ENCODE measurements at places on chromosomes 3 and 15.
A peak's percentile ranks its signal among the peaks of the same experiment; 100 is the strongest.

GRCh38 chr3:59809710-59810444 lies 760.1 kb upstream of the CFAP20DC start:
- DNase-seq, result no peak

GRCh38 chr3:12840591-12841148 lies 695 bp downstream of the RPL32 start:
- DNase-seq, result no peak

DNA sequence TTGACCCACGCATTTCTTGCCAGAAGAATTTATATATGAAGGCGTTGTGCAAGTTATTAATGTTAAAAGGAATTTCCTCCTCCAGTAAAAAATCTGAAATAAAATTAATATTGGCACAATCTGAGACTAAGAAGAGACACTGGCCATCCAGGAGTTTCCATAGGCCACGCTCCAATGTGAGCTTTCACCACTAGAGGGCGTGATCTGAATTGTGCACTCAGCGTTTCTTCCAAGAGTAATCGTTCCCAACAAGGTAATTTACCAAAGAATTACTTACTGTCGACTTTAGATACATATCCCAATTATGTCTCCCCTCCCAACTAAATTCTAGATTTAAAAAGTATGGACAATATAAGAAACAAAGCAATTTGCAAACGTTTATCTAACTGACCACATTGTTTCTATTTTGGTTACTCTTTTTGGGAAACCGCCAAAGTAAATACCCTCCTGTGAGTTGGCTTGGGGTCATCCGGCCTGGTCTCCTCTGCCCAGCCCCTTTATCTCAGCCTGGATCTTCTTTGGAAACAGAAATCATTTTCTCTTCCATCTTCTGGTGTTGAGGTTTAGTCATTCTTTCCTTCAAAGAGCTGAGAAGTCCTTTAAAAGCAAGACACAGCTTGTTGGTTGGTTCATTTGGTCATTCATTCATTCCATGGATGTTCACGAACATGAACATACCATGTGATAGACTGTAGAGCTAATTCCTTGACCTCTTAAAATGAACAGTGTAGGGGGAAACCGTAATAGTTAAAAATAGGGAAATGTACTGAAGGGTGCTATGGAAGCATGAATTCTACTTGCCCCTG lies 26.2 kb downstream of the POLR2M start:
- DNase-seq, result no peak

- no peak for DNase-seq
Measured at GRCh38 chr3:36820083-36820482, 55.7 kb upstream of the DCLK3 start.

- no peak for DNase-seq
Measured at GRCh38 chr15:89809093-89809786, 5.4 kb downstream of the ANPEP start.

DNA sequence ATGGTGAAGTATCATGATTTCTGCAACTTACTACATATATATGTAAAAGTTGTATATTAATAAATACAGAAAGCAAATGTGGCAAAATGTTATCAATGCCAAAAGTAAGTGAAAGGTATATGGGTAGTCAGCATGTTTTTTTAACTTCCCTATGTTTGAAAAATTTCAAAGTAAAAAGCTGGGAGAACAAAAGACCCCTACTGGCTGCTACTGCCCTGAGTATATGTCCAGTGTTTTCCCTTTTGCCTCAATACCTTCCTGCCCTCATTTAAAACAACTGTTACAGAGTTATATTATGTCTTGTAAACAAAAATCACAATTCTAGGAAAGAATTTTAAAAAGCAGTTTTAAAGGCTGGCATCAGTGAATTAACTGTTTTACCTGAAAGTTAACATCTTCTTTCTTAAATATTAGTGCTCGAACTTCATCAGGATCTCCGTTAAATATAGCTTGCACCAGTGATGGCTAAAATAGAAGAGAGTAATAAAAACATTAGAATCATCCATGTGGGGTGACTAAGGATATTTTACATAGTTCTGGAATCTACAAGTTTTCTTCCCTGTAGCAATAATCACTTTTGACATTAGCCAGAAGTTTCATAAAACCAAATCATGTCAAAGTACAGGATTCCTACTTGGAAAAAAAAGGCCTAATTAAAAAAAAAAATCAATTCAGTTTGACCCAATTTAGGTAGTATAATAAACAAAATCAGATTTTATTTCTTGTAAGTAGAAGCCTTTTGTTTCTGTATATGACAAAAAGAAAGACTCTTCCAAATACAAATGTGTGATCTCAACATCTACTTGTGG lies 2.7 kb downstream of the ANKRD28 start:
- DNase-seq, result no peak

GRCh38 chr3:180252683-180253082 lies 215.9 kb upstream of the PEX5L start:
- DNase-seq, result no peak

GRCh38 chr3:149466192-149466591 lies 8.3 kb upstream of the TM4SF4 start:
- DNase-seq, result no peak

GRCh38 chr3:169969174-169970095 lies 2.8 kb downstream of the SEC62 start:
- DNase-seq, result no peak

DNA sequence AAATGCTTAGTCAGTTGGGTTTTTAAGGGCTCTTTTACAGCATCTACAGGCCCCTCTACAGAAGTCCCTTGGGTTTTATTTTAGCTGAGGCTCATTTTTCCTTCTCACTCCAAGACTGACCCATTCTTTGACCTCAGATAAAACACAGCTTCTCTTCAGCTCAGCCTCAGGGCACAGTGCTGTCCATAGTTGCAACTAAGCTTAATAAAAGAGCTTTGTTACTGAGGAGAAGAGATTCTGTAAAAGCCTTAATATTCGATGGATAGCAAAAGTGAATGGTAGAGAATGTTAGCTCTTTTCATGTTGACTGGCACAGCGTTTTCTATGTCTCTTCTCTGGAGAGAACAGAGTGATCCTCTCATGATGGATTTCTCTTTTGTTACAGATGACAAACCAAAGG lies 277.9 kb downstream of the BBX start:
- DNase-seq, result no peak

DNA sequence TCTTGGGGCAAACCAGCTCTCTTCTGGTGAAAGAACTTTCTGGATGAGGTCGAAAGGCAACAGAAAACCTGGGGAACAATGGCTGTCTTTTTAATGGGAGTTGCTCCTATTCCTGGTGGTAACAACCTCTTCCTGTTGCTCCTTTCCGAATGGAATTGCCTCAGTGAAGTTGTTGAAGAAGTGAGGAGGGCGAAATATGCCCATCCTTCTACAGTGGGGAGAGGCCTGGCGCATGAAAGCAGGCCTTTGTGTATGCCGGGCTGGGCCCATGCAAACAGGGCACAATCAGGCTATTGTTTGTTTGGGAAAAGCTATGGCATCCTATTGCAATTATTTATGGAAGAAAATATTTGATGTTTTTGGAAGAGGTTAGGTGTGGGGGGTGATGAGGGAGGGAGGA lies 166.9 kb downstream of the IGF1R start:
- peak; percentile 44 for DNase-seq

- DNase-seq, result no peak
Measured at GRCh38 chr3:49454898-49455681, 15.0 kb upstream of the DAG1 start.

GRCh38 chr3:188691004-188691403 lies 480.8 kb upstream of the TPRG1 start:
- DNase-seq, result no peak

DNA sequence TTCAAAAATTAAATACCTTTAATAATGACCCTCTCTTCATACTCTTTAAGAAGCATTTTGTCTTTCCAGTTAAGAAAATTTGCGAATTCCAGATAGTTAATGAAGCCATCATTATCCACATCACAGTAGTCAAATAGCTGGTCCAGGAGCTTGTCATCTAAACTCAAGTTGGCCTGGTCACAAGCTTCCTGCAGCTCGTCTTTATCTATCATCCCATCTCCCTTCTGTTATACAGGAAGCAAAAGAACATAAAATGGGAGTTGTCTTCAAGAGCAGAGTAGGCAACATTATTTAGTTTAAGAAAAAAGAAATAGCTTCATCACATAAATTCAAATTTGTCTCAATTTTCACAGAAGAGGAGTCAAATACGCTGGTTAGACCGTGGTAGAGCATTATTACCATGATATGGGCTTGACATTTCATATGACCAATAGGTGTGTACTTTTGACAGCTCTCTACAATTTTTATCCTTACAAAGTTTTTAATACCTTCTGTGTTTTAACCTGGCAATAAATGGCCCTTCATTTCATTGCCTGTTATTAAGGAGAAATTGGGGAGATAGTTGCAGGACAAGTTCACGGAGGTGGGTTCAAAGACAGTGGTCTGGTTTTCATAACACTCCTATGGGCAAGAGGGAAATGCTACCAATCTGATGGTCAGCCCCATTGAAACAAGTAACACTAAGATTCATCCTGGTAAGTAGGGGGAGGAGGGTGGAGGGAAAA lies 45.4 kb downstream of the EFHB start:
- no peak for DNase-seq

DNA sequence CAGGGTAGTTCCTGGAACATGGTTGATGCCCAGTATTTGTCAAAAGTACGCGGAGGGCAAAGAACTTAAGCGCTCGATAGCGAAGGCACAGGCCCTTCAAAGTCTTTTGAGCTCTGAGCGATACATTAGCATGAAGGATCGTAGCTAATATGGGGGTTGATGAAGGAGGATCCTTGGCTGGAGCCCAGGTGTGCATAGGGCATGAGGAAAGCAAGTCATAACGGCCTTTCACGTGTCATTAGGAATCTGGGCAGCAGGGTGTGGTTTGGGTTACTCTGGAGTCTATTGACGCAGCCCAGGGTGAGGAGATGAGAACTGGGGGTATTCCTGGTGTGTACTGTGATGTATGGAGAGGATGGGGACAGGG lies 31.7 kb downstream of the SPINK8 start:
- no peak for DNase-seq

DNA sequence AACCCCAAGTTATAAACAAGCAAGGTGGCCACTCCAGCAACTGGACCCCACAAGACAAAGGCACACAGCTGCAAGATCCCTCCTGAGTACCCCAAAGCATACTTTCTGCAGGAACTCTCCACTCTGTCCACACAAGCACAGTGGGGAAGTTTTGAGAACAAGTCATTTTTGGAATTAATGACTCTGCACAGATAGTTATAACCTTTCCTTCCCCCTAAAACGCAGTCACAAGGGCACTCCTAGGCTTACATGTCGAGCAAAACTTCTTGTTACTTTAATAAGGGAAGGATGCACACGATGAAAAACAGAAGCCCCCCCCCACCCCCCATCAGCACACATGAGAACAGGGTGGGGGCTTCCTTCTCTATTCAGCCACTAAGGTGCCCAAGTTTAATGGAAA lies 1.2 kb downstream of the STIMATE start:
- no peak for DNase-seq

- DNase-seq, result no peak
Measured at GRCh38 chr3:185874119-185874518, 49.3 kb upstream of the IGF2BP2 start.

DNA sequence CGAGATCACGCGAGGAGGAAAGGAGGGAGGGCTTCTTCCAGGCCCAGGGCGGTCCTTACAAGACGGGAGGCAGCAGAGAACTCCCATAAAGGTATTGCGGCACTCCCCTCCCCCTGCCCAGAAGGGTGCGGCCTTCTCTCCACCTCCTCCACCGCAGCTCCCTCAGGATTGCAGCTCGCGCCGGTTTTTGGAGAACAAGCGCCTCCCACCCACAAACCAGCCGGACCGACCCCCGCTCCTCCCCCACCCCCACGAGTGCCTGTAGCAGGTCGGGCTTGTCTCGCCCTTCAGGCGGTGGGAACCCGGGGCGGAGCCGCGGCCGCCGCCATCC lies 1.1 kb upstream of the SETD5 start:
- DNase-seq, result no peak

- no peak for DNase-seq
Measured at GRCh38 chr3:62287392-62287927, 85.9 kb downstream of the FEZF2 start.

DNA sequence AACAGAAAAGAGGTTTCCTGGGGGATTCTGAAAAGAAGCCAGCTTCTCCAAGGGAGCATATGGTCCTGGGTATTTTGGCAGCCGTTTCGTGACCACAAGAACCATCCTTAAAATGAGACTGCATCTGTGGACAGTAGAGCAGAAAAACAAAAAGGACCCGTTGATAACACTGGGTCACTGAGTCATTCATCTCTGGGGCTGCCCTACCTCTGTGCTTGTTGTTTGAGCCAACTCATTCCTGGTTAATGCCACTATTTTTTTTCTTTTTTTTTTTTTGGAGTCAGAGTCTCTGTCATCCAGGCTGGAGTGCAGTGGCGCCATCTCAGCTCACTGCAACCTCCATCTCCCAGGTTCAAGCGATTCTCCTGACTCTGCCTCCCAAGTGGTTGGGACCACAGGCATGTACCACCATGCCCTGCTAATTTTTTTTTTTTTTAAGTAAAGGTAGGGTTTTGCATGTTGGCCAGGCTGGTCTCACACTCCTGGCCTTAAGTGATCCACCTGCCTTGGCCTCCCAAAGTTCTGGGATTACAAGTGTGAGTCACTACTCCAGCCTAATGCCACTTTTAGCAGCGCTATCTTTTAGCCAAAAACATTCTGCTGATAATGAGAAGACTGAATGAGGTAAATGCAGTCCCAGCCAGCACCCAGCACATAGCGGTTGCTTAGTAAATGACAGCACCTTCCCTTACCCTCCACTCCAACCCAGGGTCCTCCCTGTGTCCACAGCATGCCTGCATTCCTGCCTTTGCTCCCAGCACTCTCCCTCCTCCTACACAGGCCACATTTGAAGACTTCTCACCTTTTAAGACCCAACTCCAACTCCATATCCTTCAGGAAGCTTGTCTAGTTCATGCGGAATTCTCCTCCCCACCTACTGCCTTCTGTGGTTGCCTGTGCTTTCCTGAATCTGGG lies 9.1 kb upstream of the ISL2 start:
- DNase-seq, result no peak

DNA sequence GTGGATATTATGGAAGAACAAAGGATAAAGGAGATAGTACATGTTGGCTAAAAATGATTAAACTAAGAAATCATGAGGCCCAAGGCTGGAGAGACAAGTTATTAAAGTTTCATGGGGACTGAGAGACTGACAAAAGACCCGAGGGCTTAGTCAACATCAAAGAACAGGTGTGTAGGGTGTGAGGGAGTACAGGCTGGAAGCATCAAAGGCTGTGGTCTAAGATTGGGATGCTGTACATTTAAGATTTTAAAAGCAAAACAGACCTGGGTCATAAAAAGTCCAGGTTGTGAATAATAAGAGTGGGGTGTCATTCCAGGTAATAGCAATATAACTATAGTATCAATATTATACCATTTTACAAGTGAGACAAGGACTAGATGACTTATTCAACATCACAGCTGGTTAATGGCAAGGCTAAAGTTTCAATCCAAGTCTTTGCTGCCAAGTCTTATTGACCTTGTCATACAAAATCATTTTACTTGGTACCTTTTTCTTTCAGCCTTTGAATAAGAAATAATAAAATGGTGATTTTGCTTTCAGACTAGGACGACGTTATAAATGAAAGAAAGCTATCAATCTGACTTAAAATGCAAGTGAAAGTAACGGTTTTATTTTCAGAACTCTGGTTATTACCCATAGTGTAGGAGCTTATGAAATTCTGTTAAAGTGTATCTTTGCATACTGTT lies 211.6 kb downstream of the TNIK start:
- DNase-seq, result no peak

Measured in posterior cingulate gyrus (tissue), 11 donors.